AG10803 (cell line): ENCODE measurements at places on chromosomes 1 and 21.

DNA sequence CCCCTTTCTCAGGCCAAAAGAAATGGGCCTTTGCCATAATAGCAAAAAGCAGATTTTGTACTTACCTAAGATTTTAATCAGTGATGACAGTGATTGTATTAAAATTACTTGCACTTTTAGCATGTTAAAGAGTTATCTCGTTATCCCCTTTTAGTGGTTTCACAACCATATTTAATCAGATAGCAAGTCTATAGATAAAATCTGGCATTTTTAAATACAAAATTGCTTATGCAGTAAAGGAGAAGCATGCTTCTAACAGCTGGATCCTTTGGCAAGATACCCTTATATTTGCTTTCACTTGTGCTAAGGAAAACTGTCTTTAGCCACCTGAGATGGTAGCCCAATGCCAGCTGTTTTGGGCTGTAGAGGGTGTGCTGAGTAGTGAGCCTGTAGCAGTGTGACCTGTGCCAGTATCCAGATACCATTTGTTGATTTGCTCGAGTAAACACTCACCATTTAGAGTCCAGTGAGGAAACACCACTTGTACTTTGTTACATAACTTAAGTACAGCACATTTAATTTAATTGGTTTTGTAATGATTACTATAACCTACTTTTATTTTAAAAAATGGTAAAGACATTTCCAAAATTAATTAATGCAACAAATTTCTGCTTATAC, 314.4 kb upstream of the ZP4 start:
- no peak for DNase-seq

DNA sequence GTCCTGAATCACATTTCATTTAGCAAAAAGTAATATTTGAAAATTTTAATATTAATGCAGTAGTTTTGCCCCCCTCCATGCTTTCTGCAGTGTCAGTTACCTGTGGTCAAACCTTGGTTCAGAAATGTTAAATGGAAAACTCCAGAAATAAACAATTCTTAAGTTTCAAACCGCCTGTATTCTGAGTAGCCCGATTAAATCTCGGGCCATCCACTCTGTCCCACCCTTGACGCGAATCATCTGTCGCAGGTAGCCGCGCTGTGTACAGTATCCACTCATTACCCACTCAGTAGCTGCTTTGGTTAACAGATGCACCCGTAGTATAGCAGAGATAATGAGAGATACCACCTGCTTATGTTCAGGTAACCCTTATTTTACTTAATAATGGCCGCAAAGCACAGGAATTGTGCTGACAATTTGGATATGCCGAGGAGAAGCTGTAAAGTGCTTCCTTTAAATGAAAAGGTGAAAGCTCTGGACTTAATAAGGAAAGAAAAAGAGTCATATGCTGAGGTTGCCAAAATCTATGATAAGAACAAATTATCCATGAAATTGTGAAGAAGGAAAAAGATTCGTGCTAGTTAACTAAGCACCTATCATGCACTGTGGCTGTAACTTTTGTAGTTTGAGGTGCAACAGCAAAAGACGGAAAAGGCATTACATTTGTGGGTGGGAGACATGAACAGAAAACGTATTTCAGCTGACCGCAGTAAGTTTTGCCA, 889 bp upstream of the SCYL3 start:
- DNase-seq, result no peak

DNA sequence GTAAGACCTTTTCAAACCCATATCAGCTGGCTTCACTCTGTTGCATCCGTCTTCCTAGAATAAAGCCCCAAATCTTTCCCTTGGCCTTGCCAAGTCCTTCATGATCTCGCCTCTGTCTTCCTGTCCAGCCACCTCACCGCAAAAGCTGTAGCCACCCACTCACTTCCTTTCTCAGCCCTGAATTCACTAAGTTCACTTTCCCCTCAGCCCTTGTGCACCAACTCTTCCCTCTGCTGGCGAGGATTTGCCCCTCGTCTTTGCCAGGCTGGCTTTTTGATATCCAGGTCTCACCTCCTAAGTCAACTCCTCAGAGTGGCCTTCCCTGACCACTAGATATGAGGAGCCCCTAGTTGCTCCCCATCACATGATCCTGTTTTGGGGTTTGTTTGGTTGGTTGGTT, 3.9 kb upstream of the COL16A1 start:
- peak; percentile 68 for DNase-seq

DNA sequence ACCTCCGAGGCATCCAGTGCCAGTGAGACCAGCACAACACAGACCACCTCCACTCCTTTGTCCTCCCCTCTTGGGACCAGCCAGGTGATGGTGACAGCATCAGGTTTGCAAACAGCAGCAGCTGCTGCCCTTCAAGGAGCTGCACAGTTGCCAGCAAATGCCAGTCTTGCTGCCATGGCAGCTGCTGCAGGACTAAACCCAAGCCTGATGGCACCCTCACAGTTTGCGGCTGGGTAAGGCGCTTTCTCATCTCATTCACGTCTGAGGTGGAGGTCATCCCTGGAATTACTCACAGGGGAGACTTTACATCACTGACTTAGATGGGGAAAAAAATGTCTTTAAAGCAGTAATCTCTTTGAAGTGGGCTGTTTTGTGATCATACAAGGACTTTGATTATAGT, 106.3 kb downstream of the CD247 start:
- no peak for DNase-seq

DNA sequence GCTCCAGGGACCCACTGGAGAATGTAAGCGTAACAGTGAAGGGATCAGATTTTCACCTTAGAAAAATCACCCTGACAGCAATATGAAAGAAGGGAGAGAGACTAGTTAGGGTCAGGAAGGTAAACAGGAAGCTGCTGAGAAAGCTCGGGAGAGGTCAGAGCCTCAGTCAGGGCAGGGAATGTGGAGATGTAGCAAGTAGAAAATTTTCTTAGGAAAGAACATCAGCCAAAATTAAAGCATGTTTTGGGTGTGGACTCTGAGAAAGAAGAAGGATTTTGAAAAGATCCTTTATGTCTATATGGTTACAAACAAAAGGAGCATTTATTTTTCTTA, 16.7 kb upstream of the ERICH3 start:
- no peak for DNase-seq

GRCh38 chr1:9475061-9475627, 64.1 kb upstream of the SLC25A33 start:
- DNase-seq, result no peak

GRCh38 chr1:36663772-36664430, 181.2 kb upstream of the CSF3R start:
- no peak for DNase-seq

- DNase-seq, result no peak
These were observed 186.5 kb upstream of the CSF3R start for GRCh38 chr1:36669262-36669661.

- no peak for DNase-seq
These were observed 149.7 kb downstream of the LYPLAL1 start for GRCh38 chr1:219323426-219323825.

DNA sequence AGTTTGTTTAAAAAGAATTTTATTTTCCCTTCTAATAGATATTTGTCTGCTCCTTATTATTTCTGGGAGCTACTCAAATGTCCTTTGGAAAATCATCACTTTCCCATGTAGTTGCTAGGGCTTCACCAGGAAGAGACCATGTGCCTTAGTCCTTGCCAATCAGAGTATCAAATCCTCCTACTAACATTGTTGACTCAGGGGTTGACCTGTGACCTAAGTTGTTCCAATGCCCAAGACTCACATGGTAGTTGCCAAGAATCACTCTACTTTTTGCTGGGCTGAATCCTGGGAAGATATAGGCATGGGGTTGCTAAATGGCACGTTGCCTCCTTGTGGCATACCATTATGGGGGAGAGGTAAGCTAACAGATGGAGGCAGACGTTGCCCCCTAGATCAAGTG, 58.2 kb upstream of the FOXD3 start:
- no peak for DNase-seq

DNA sequence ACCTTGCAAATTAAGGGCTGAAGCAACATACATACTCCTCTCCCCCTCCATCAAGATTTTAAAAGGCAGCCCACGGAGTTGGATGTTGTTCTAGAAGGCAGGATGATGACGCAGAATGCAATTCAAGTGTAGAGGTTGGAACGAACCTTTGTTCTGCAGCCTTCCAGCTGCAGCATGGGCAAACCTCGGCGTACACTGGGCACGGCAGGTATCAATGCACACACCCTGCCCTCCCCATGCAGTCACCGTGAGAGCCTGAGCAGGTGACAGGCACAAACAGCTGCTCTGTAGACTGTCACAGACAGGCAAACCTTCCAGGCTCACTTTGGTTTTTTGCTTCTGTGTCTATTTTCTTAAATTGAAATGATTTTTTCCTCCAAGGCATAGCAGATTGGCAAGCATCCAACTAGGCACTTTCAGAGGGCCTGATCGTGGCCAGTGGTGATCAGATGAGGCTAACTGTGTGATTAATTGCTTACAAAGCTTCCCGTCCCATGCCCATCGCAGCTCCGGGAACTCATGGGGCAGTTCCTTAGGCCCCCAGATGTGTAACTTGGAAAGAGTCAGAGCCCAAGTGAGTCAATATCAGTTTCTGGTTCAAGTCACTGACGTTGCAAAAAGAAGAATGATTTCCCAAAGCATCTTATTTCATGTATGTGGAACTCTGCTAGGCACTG, 82.3 kb downstream of the ITPKB start:
- DNase-seq, result peak; percentile 87

- DNase-seq, result no peak
These were observed 35.2 kb downstream of the NENF start for GRCh38 chr1:212467843-212468482.

GRCh38 chr1:74363220-74363619, 128.0 kb downstream of the TNNI3K start:
- DNase-seq, result no peak

GRCh38 chr1:222893255-222893654, 78.4 kb downstream of the DISP1 start:
- DNase-seq, result no peak

- DNase-seq, result no peak
These were observed 1.6 kb downstream of the NEGR1 start for GRCh38 chr1:72280711-72281110.

DNA sequence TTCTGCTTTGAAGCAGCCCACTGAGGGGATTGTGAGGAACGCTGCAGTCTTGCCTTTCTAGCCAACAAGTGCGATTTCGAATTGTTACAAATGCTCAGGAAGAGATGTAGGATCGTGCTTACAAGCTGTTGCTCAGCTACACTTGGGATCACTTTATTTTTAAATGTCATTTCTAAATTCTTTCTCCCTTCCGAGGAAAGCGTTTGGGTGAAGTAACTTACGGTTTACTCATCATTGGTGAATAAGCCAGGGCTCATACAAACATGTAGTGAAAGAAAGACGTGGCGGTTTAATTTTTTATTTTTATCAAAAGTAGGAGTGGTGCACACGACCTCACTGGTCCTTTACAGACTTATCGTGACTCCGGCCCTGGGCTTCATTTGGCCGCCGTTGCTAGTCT, 386.6 kb downstream of the KIF26B start:
- no peak for DNase-seq

GRCh38 chr1:160400223-160400645, at the start of gene VANGL2:
Gene VANGL2 (plus strand): TSS chr1:160400564. CDS start chr1:160415838, 15,274 bp downstream.
- DNase-seq, result no peak

GRCh38 chr1:94805912-94806311, 14.2 kb upstream of the SLC44A3 start:
- DNase-seq, result peak; percentile 57

- peak; percentile 34 for DNase-seq
These were observed 505.2 kb downstream of the SMYD3 start for GRCh38 chr1:246001837-246002230.

- DNase-seq, result peak; percentile 13
These were observed 151.2 kb downstream of the DMRTA2 start for GRCh38 chr1:50271968-50272578.

GRCh38 chr21:46116776-46117585, 19.1 kb downstream of the COL6A2 start:
- peak; percentile 58 for DNase-seq

DNA sequence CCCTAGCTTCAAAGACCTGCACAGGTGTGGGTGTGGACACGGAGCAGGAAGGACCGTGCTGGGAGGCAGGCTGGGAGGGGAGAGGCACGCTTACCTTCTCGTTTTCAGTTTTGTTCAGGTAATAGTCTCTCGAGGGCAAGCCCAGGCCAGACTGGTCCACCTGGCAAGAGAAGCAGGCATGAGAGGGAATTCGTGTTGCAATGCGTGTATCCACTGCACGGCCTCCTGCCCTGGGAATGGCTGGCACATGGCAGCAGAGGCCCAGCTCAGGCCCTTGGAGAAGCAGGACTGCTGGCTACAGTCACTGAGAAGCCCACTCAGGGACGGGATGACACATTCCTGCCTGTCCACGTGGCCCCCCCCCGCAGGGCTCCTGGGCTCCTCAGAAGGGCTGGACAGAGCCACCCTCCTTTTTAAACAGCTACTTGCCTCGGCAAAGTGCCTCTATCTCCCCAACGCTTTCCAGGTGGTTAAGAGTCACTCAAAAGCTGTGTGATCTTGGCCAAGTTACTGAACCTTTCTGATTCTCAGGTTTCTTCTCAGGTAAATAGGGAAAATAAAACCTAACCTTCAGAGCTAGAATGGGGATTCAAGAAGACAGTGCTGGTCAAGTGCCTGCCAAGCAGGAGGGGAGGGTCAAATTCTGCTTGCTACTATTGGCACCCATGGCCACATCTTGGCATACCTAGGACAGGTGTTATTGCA, 32.7 kb downstream of the ECE1 start:
- no peak for DNase-seq

- DNase-seq, result no peak
These were observed 217.1 kb upstream of the CHRM3 start for GRCh38 chr1:239169276-239169675.

DNA sequence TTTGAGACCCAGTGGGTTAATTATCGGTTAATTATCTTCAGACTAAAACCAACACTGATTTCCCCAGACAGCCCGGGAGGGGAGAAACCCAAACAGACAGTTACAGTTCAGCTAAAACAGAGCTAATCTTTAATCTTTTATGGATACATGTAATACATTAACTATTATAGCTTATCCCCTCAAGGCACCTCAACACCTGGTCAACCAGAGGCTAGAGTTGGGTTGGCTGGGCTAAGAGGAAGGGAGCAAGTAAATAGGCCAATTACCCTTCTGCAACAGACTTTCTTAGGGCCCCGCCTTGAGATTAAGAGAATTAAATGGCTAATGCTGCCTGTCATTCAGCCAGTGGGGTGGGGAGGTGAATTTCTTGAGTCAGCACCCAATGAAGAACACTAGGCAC, 6.6 kb upstream of the MED18 start:
- DNase-seq, result no peak

- no peak for DNase-seq
These were observed 226.9 kb upstream of the C1orf174 start for GRCh38 chr1:4126731-4127591.

- no peak for DNase-seq
These were observed 3.8 kb downstream of the PLA2G2A start for GRCh38 chr1:19975423-19976193.
